ENCODE measurements at places on chromosomes 11 and 22.
A peak's percentile ranks its signal among the peaks of the same experiment; 100 is the strongest.

- no peak for DNase-seq
These were observed 77.5 kb downstream of the CNTN5 start for GRCh38 chr11:99098258-99098657.

GRCh38 chr11:103537904-103538502 lies 428.8 kb downstream of the DYNC2H1 start:
- DNase-seq = peak; percentile 72

DNA sequence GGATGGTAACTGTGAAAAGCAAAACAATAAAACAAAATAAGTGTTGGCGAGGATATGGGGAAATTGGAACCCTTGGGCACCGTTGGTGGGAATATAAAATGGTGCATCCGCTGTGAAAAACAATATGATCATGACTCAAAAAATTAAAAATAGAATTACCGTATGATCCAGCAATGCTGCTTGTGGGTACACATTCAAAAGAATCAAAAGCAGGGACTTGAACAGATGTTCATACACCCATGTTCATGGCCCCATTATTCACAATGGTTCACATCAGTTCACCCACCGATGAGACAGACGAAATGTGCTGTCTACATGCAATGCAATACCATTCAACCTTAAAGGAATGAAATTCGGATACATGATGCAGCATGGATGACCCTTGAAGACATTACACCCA lies 1.2 kb upstream of the DERL3 start:
- DNase-seq = no peak

GRCh38 chr22:40051322-40051721 lies 56.6 kb downstream of the FAM83F start:
- DNase-seq = no peak

- DNase-seq = peak; percentile 86
These were observed 269.6 kb downstream of the MN1 start for GRCh38 chr22:27531782-27532530.

- DNase-seq = no peak
These were observed 753 bp downstream of the PTPN5 start for GRCh38 chr11:18790883-18791206.

DNA sequence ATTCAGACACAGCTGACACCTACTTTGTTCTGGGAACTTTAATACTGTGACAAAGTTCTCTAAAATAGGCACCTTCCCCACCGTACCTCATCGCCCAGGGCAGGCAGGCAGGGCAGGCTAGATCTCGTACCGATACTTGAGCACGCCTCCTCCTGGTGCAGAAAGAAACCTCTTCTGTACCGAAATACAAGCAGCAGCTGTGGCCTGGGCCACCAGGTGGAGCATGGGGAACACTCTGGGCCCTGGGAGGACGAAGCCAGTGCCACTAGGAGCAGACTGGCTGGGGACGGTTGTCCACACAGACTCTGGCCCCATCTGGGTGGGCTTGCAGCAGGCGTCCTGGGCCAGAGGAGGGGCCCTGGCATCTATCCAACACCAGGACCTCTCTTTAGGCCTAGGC lies 12.8 kb downstream of the PMM1 start:
- peak; percentile 45 for DNase-seq

DNA sequence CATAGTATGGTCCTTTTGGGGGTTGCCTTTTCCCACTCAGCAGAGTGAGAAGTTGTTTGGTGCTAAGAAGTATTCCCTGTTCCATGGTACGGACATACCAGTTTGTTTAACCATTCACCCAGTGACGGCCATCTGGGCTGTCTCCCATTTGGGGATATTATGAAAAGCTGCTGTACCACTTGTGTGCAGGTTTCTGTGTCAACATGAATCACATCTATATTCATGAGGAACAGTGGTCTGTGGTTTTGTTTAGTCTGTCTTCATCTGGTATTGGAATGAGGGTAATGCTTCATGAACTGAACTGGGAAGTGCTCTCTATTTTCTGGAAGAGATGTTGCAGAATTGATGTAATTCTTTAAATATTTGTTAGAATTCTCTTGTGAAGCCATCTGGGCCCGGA lies 89.5 kb downstream of the TRMU start:
- DNase-seq = peak; percentile 8

GRCh38 chr22:24144056-24144777 lies 37.1 kb upstream of the SUSD2 start:
- no peak for DNase-seq

DNA sequence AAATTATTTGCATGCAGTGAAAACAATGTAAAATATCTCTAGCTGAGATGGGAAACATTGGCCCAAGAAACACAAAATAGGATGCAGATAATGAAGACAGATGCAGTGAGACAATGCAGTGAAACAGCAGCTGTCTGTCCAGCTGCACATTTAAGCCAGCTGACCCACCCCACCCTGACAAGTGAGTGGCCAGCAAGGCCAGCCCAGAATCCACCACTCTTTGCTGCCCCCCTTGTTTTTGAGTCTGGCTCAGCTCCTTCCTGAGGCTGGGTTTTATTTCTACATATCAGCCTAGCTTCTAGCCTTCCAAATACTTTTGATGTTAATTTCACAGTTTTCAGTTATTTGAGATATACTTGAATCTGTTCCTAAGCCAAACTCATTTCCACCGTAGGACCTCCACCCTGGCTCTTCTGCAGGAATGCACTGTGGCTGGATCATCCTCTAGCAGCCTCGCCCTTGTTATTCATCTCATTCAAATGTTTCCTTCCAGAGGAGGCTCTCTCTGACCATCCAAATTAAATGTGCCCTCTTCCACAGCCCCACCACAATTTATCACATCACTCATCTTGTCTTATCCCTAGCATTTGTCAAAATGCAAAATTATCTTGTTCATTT lies 154.1 kb upstream of the POU2AF2 start:
- peak; percentile 10 for DNase-seq

- no peak for DNase-seq
These were observed 179.9 kb downstream of the DBX1 start for GRCh38 chr11:19980388-19980787.

Measured in fibroblast of pulmonary artery (primary cell).